Tracheal epithelial cell (primary cell): ENCODE measurements at places on chromosomes 7 and 10. TPM values are rescaled to one million over a fixed set of nuclear protein-coding genes. Genes with fewer than 3 reads are reported as not detected.

The OR6V1 gene
- total RNA-seq, result not detected in 2 replicates

The HOXA4 gene
- total RNA-seq, result 0.21 and 0.24 TPM in 2 replicates

The MRLN gene
- not detected in 2 replicates for total RNA-seq

The SPDYE2 gene
- total RNA-seq, result not detected in 2 replicates

The NUP205 gene
- 59.5 and 67.0 TPM in 2 replicates for total RNA-seq

The CDNF gene
- total RNA-seq, result 0.24 and 1.3 TPM in 2 replicates

The TCTN3 gene
- 23.1 and 33.7 TPM in 2 replicates for total RNA-seq

The C10orf62 gene
- total RNA-seq, result not detected in 2 replicates

The HGF gene
- under 0.01 TPM in 1 of 2 replicates, not detected in the other for total RNA-seq

The EMX2 gene
- 0.48 TPM in 1 of 2 replicates, not detected in the other for total RNA-seq

The NAMPT gene
- total RNA-seq, result 199 and 325 TPM in 2 replicates

The SMIM30 gene
- 66.9 and 68.9 TPM in 2 replicates for total RNA-seq

The SLC16A9 gene
- 2.7 and 3.2 TPM in 2 replicates for total RNA-seq

The NPFFR1 gene
- not detected in 2 replicates for total RNA-seq

The POLR2J3 gene
- 6.2 and 12.0 TPM in 2 replicates for total RNA-seq

The INPP5A gene
- 16.9 and 18.5 TPM in 2 replicates for total RNA-seq

The ADK gene
- 38.3 and 53.5 TPM in 2 replicates for total RNA-seq

The GIMAP1 gene
- under 0.01 TPM in 1 of 2 replicates, not detected in the other for total RNA-seq

The GRID1 gene
- total RNA-seq, result under 0.01 and 0.21 TPM in 2 replicates

The PRKAR2B gene
- under 0.01 and 0.24 TPM in 2 replicates for total RNA-seq

The HMX2 gene
- total RNA-seq, result not detected in 2 replicates

The FAM180A gene
- total RNA-seq, result not detected in 2 replicates

The PSMA2 gene
- 58.4 and 66.5 TPM in 2 replicates for total RNA-seq

The CPVL gene
- 0.43 and 3.4 TPM in 2 replicates for total RNA-seq

The PRSS1 gene
- total RNA-seq, result not detected in 2 replicates

The NRCAM gene
- total RNA-seq, result 0.64 and 17.8 TPM in 2 replicates

The PRSS2 gene
- total RNA-seq, result not detected in 2 replicates

The TFR2 gene
- 0.72 and 1.3 TPM in 2 replicates for total RNA-seq

The RADIL gene
- not detected in 2 replicates for total RNA-seq

The GRM3 gene
- total RNA-seq, result not detected in 2 replicates

The MSS51 gene
- 0.24 and 0.85 TPM in 2 replicates for total RNA-seq

The CYP3A4 gene
- under 0.01 and 0.21 TPM in 2 replicates for total RNA-seq

The TMEM130 gene
- not detected in 2 replicates for total RNA-seq

The TSPAN33 gene
- 3.9 and 4.0 TPM in 2 replicates for total RNA-seq

The DNAJC12 gene
- total RNA-seq, result 0.21 and 1.7 TPM in 2 replicates

The OPALIN gene
- not detected in 2 replicates for total RNA-seq

The FAM241B gene
- total RNA-seq, result 0.96 and 1.1 TPM in 2 replicates

The SEC31B gene
- 0.43 and 2.4 TPM in 2 replicates for total RNA-seq

The ITGA8 gene
- not detected in 2 replicates for total RNA-seq

The DNAJC9 gene
- total RNA-seq, result 21.7 and 30.4 TPM in 2 replicates

The EGFR gene
- total RNA-seq, result 216 and 281 TPM in 2 replicates

The ATRNL1 gene
- total RNA-seq, result 0.43 and 0.72 TPM in 2 replicates

The CLDN12 gene
- 55.8 and 62.2 TPM in 2 replicates for total RNA-seq

The LBX1 gene
- not detected in 2 replicates for total RNA-seq

The PLEKHS1 gene
- total RNA-seq, result under 0.01 TPM in 2 replicates

The PDE1C gene
- under 0.01 and 1.2 TPM in 2 replicates for total RNA-seq

The SFTPA1 gene
- total RNA-seq, result not detected in 2 replicates

The HOXA13 gene
- total RNA-seq, result not detected in 2 replicates

The DRGX gene
- total RNA-seq, result not detected in 2 replicates

The ATG9B gene
- 0.24 TPM in 1 of 2 replicates, not detected in the other for total RNA-seq

The VOPP1 gene
- total RNA-seq, result 81.0 and 81.6 TPM in 2 replicates

The FAM24B gene
- total RNA-seq, result 3.6 and 4.1 TPM in 2 replicates

The NAT16 gene
- total RNA-seq, result not detected in 2 replicates
